ENCODE measurements at places on chromosomes 2 and 18.

DNA sequence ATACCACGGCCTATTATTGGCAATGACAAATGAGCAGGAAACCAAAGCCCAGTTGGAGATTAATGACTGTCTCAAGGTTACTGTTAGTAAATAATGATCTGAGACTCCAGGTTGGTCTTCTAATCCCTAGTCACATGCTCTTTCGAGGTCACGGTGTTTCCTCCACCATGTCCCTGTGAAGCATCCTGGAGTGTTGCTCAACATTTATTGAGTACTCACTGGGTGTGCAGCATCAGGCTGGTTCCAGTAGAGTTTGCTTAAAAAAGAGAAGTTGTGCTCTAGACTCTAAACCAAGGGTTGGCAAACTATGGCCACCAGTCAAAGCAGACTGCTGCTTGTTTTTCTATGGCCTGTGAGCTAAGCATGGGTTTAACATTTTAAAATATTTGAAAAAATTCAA, 263.8 kb upstream of the ATP5MC3 start:
- DNase-seq = no peak

DNA sequence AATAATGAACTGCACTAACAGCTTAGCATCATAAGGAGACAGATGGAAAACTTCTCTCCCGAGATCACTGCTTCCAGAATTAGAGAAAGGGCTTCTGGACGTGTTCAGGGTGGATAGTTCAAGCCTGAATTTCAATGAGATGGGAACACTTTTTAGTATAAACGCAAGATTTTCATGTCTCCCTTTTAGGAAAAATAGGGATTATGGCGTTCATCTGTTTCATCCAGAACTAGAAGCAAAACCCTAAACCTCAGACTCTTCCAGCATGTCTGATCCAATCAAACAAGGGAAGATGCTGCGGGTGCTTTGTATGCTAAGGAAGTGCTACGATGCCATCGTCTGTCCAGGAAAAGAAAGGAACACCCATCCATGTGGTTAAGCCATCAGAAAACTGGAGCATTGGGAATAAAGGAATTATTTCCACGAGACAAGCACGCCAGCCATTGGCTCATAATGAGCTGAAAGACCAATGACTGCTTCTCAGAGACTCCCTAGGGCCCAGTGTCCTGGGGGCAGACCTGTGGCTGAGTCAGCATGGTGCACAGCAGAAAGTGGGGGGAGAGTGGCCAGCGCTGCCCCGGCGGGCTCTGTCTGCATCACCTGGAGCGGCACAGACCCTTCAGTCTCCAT, 65.9 kb upstream of the AFF3 start:
- DNase-seq = no peak

- no peak for DNase-seq
Measured at GRCh38 chr18:1302861-1303260, 398.2 kb downstream of the ADCYAP1 start.

- no peak for DNase-seq
Measured at GRCh38 chr2:227125506-227125905, 38.5 kb downstream of the COL4A4 start.

DNA sequence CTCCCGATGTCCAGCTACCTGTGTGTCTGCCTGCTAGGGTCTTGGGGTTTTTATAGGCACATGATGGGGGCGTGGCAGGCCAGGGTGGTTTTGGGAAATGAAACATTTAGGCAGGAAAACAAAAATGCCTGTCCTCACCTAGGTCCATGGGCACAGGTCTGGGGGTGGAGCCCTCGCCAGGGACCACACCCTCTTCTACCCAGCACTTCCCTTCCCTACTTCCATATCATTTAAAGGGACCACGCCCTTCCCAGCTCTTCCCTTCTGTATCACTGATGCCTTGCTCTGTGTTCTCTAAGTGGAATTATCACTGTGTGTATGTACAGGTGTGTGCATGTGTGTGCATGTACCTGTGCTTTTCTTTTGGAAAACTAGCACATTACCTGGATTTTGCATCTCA, 6.3 kb downstream of the UGT1A1 start:
- DNase-seq = no peak

DNA sequence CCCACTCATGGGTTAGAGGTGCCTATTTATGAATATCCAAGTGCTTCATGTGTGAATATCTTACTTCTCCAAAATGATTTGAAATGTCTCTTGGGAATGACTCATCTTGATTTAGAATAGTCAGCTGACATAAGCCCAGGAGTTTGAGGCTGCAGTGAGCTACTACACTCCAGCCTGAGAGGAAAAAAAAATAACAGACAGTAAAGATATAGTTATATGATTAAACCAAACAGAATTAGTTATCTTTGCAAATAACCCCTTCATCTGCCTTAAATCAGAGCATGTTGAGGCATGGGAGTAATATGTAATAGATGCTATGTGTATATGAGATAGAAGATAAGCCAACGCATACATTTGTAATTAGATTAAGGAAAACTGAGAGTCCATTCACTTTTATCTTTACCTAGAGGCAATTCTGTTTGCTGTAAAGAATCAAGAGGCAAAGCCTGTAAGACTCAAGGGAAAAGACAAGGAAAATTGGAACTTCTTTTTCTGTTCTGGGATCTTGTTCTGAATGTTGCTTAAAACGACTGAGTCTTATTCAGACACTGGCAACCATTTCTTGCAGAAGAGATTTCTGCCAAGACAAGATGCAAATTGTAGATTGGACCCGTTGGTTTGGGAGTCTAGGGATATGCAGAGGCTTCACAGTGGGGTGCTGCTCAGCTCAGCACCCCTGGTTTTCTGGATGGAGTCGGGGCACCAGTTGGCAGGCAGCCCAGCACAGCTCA, 104.4 kb downstream of the LIPG start:
- DNase-seq = peak; percentile 33

DNA sequence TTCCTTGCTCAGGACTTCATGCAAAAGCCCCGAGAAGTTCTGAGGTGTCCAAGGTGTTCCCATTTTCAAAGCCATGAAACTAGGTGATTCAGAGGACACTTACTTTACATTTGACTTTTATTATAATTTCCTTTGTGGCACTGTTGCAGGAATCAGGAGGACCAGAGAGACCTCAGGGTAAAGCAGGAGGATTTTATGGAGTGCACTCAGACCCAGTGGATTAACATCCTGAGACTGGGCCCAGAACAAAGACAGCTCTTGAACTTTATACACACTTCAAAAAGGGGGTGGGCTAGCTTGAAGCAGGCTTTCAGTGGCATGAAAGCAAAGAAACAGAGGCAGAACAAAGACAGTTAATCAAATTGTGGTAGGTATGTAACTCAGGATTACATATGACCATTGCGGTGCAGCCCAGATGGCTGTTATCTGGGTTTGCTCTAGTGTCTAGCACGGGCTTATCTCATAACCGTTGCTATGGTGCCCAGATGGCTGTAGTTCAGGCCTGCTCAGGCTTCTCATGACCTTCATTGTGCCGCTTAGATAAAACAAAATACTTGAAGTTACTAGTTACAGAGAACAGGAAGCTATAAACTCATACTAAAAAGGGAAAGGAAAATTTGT, 39.4 kb downstream of the TMEM182 start:
- DNase-seq = no peak

DNA sequence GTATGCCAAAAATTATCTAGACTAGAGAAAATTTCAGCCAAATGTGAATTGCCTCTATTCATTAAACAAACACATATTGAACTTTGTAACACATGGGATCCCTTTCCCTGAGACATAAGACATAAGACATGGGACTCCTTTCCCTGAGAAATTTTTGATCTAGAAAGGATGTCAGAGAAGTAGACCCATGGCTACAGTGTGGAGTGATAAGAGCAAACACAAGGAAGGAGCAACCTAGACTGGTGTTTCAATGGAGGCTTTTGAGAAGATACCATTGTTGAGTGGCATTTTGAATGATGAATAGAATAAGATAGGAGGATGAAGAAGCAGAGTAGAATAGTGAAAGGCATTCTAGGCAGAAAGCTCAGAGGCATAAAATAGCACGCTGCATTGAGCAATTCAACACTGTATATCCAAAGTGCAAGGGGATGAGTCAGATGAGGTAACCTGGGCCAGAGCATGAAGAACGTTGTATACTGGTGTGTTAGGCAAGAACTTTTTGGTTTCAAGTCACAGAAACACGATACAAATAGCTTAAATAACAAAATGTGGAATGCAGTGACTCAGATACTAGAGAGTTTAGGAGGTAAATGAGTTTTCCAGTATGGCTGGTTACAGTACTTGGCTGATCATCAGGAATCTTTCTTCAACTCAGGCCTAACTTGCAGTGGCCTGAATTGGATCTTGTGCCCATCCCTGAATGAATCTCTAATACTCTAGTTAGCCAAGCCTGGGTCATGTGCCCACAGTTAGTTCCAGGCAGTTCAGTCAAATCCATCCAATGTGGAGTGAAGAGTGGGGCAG, 129.8 kb upstream of the TANK start:
- DNase-seq = peak; percentile 1

GRCh38 chr2:159322419-159322818, 35.9 kb upstream of the WDSUB1 start:
- DNase-seq = no peak

- peak; percentile 5 for DNase-seq
Measured at GRCh38 chr2:170152421-170152820, 25.5 kb upstream of the MYO3B start.

GRCh38 chr2:20667151-20667530, 197 bp downstream of the GDF7 start:
- DNase-seq = peak; percentile 9

GRCh38 chr18:28855524-28855923, 678.6 kb upstream of the CDH2 start:
- no peak for DNase-seq

GRCh38 chr2:83951378-83951947, 507.6 kb downstream of the SUCLG1 start:
- no peak for DNase-seq

DNA sequence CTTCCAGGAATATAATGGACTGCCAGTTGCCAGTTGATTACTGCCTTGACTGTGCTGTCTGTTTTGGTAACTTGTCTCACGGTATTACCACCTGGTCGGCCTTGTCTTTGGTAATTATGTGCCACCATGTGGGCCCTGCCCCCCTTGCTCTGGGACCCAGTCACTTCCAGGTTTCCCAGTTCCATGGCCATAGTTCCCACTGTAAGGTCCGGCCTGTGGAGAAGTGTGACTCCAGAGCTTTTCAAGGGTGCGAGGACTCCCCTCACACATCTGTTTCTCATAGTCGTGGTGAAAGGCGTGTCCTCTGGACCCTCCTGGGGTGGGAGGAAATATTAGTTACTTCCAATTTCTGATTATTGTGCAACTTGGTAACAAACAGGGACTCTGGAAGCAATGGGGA, 150.5 kb downstream of the SEPTIN10 start:
- DNase-seq = no peak

DNA sequence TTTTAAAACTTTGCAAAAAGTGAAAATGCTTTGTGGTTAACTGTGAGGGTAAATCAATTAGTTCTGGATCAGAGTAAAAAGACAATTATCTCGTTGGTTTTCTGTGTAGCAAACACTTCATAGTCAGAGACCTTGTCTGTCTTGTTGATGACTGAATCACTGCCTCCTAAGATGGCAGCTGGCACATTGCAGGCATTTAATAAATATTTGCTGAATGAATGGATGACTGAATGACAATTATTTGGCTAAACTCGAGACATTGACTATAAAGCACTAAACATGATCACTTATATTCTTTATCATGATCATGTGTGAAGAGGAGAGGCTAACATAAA, 96.2 kb downstream of the MAIP1 start:
- no peak for DNase-seq

DNA sequence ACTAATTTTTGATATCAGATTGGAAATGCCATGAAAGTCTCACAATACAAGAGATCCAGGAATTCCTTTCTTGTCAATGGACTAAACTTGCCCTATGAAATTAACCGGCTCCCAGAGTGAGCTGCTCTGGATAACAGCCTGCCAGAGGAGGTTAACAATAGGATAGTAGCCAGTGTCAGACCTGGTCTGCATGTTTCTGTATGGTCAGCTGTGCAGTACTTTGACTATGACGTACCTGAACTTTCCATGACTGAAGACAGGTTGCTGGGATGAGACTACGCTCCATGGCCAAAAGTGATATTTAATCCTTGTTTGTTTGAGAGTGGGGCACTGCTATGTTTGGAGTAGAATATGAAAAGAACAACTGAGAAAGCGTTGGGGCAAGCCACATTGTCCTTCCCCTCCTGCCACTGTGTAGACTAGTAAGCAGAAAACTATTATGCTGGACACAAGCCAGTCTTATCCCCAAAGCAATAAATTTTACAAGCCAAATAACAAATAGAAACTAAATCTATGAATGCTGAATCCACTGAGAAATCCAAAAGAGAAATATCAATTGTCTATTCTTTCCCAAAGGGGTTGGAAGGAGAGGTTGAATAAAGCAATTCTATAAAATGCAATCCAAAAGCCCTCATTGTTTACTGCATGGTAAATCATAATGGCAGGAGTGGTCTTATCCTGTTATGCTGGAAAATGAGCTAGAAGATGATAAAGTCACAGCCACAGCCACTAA, 115.5 kb upstream of the CYP26B1 start:
- DNase-seq = no peak

GRCh38 chr2:196954001-196954400, 27.5 kb upstream of the PGAP1 start:
- DNase-seq = no peak

DNA sequence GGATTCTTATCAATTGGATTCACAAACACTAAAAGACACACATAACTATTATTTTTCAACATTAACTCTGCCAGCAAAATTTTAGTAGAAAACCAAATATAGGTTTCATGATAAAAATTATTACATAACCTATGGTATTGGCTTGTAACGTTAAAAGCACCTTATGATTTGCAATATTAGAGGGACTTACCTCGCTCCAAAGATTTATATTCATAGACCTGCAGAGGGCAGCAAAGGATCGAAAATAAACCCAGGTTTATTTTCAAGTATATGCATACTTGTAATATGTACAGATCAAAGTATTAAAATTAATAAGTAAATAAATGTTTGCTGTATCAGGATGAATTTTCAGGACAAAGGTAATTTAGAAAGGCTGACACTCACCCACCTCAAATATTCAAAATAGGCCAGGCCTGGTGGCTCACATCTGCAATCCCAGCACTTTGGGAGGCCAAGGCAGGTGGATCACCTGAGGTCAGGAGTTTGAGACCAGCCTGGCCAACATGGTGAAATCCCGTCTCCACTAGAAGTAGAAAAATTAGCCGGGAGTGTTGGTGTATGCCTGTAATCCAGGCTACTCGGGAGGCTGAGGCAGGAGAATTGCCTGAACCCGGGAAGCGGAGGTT, 45.3 kb downstream of the LRPPRC start:
- DNase-seq = peak; percentile 36

- DNase-seq = no peak
Measured at GRCh38 chr2:195490319-195490718, 166.7 kb upstream of the SLC39A10 start.

DNA sequence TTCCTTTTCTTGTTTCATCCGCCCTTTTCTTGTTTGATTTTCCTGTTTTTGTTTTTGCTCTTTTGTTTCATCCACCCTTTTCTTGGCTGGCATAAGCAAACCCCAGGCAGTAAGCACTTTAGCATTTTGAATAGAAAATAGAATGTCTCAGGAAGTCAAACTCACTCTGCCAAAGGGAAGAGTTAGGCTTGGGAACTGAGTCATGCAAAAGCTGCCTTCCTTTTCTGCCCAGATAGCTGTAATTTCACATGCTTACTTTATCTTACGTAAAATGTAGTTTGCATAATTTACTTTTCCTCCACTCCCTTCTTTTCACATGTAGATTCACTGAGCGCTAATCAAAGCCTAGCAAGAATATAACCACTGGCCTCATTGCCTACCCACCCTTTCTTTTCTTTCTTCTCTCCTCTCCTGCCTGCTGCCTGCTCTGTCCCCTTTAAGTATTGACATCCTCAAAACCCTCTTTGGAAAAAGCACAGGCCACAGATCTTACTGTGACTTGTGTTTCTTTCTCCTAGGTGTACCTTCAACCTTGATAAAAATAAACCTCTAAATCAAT, 48.4 kb downstream of the CNGA3 start:
- no peak for DNase-seq
